ENCODE measurements at places on chromosomes 11 and 22. TPM values are rescaled to one million over a fixed set of nuclear protein-coding genes. Genes with fewer than 3 reads are reported as not detected.

The HTR3A gene
- total RNA-seq, result not detected

The ARHGAP8 gene
- not detected for total RNA-seq

The CFAP300 gene
- 0.57 TPM for total RNA-seq

The DAGLA gene
- total RNA-seq, result 3.7 TPM

The SCGB1A1 gene
- not detected for total RNA-seq

The PDGFD gene
- not detected for total RNA-seq
